ENCODE measurements at places on chromosomes 3 and 15.

DNA sequence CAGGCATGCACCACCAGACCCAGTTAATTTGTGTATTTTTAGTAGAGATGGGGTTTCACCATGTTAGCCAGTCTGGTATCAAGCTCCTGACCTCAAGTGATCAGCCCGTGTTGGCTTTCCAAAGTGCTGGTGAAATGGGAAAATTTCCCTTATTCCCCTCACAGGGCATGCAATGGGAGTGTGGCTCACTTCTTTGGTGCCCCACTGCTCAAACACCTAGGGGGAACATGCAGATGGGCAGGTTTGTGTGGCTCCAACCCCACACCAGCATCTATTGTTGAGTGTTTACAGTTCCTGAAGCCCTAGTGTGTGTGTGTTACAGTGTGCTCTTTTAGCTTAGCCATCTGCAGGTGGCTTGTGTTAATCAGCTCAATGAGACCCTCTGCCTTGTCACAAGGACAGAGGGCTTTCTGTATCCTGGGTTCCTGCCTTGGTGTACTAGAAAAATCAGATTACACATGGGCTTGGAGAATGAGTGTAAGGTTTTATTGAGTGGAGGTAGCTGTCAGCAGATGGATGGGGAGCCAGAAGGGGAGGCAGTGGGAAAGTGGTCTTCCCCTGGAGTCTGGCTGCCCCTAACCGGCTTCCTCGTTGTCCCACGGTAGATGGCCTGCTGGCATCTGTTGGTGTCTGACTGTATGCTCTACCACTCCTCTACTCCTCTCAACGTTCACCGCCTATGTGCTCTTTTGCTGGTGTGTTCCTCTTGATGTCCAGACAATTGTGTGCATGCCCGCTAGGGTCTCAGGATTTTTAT is 248.1 kb upstream of the CBLB start:
- DNase-seq = no peak

GRCh38 chr3:72789786-72790185 is 58.5 kb downstream of the SHQ1 start:
- no peak for DNase-seq

- peak; percentile 62 for DNase-seq
Observed at GRCh38 chr3:117144853-117145252, 435.3 kb downstream of the TUSC7 start.

- DNase-seq = peak; percentile 10
Observed at GRCh38 chr3:116034794-116035193, 410.5 kb downstream of the LSAMP start.

- no peak for DNase-seq
Observed at GRCh38 chr3:24372559-24373197, 122.0 kb downstream of the THRB start.

DNA sequence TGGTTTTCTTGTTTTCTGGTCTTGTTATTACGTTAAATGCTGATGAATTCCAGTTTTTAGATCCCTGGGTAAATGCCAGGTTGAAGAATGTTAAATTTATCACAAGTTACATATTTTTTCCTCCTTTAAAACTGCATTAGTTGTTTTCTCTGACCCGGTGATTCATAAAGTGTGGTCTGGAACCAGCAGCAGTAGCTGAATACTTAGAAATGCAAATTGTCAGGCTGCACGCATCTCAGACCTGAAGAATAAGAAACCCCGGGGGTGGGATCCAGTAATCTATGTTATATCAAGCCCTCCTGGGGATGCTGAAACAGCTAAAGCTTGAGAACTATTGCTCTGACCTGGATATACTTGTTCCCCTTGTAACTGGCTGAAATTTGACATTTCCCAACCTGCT is 69.1 kb downstream of the PEX5L start:
- peak; percentile 0 for DNase-seq

DNA sequence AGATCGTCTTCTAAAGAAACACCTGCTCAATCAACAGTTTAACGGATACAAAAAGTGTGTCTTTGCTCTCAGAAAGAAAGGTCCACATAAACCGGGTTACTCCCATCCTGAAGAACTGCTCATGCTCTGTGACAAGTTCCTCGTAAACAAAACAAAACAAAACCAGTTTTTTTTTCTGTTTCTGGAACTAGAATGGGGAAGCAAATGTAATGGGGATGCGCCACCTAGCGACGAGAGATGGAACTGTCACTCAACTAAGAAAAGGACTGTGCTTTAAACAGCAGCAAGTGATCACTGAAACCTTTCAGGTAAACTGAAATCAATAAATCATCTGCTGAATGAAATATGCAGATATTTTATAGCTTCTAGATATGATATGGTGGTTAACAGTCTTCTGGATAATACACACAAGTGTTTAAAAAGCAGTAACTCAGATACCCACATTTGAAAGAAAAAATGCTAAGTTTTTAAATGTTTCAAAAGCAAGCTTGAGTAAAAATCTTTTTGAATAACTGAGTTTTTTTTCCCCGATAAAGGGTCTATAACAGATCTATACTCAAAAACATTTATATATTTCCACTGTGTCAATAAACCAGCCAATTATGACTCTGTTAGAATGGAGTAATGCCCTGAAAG is 10.9 kb downstream of the TM2D3 start:
- peak; percentile 73 for DNase-seq

- DNase-seq = no peak
Observed at GRCh38 chr3:44966795-44967278, 9.1 kb downstream of the ZDHHC3 start.

GRCh38 chr15:87850916-87851315 is 405.6 kb downstream of the NTRK3 start:
- DNase-seq = no peak

DNA sequence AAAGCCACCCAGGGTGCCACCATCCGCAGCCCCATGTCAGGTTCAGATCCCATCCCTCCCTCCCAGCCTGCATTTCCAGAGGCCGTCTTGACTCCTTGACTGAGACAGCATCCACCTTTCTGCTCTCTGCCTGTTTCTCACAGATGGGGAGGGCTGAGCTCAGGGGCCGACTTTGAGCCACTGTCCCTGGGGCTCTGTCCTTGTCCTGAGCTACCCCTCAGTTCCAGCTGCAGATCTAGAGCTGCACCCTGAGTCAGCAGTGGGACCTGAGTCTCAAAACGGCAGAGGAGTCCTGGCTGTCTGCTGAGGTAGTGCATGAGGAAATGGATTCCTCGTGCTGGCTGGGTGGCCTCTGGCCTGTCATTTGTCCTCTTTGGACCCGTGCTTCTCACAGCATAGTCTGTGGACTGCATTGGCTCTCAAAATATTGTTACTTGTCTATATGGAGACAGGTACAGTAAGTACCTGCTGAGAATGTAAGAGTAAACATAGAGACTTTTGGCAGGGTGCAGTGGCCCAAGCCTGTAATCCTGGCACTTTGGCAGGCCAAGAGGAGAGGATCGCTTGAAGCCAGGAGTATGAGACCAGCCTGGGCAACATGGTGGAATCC is 22.3 kb downstream of the RPLP1 start:
- DNase-seq = peak; percentile 23

GRCh38 chr3:12963922-12964701 is 109.1 kb downstream of the IQSEC1 start:
- peak; percentile 43 for DNase-seq

DNA sequence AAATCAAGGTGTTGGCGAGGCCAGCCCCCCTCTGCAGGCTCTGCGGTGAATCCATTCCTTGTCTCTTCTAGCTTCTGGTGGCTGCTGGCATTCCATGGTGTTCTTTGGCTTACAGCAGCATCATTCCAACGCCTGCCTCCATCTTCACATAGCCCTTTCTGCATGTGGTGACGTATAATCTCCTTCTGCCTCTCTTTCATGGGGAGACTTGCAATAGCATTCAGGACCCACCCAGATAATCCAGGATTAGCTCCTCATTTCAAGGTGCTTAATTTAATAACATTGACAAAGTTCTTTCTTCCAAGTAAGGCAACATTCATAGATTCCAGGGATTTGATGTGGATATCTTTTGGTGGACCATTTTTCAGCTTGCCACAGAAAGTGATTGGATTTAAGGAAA is 35.8 kb downstream of the ISG20 start:
- no peak for DNase-seq

- DNase-seq = no peak
Observed at GRCh38 chr3:194585880-194586281, 47.3 kb downstream of the TMEM44 start.

- DNase-seq = no peak
Observed at GRCh38 chr3:18649666-18650363, 224.7 kb upstream of the SATB1 start.

DNA sequence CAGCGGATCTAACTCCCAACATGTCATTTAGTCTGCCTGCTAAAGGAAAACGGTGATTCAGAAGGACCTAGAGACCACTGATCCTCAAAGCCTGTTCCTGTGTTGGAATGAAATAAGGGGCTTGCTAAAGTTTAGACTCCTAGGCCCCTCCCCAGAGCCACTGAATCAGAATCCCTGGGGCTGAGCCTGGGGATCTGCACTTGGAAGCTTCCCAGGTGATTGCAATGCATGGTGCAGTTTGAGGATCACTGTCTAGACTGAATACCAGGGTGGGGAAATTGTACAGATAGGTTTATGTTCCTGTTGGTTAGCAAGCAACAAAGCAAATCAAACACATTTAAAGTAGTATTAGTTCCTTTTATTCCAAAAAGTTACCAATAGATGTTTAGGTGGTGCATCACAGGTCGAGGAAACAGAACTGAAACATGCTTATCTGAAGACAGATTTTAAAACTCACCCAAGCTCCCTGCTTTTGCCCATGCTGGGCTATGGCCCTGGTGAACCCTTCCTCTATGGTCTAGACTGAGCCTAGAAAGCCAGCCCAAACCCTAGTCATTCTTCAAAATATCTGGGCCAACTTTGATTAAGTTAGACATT is 29.6 kb upstream of the SPTBN5 start:
- no peak for DNase-seq

DNA sequence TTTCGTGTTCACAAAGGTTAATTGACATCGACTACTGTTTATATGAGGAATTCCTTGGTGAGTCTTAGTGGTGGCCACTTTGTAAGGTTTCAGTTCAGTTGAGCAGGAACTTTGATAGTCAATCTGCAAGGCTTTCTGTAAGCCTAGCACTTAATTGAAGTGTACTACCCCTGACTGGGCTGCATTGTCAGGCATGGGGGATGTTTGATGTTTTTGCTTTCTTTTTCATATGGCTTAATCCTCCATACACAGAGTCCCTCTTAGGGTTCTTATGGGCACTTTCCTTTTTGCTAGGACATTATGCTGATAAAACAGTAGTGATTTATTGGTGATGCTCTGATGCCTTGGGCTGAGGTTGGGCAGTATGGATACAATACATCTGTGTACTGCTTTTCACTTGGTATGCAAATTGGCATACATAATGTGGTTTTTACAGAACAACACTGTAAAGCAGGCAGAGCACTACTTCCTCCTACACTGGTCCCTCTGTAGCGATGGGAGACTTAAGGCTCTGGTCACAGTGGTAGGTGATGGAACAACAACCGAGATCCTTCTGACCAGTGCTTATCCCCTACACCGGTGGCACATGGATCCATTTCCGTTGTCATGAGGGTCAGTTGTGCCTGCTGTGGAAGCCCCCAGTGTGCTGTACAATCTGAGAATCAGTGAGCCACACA is 261.0 kb downstream of the MFSD1 start:
- DNase-seq = no peak

DNA sequence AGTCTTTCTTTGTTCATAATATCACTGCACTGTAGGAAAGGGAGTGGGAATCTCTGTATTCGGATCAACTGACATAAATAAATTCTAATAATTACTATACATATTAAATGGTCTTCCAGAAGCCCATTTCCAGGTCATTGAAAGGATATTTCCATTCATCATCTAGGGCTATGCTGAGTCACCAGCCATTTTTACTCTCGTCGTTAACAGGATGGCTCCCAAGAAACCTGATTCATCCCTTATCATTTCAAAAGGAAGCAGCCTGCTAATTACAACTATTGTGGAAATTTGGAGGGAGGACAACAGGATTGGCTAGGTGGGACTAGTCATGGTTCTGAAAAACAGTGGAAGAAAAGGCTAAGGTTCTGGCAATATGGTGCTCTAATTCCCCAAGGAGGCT is 13.6 kb downstream of the GMNC start:
- no peak for DNase-seq

DNA sequence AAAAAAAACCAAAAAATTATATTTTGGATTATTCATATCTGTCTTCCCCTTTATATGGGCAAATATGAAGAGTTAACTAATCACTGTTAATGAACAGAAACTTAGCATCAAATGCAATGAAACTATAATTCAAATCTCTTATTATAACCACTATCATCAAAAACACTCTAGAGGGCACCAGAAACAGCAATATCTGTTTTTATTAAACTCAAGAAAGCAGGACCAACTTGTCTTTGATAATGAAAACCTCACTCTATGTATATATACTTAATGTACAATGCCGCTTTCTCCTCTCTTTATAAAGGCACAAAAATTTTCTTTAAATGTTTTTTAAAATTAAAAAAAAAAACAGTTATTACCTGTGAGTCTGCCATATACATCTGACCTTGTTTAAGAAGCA is 92.7 kb downstream of the UACA start:
- DNase-seq = no peak

DNA sequence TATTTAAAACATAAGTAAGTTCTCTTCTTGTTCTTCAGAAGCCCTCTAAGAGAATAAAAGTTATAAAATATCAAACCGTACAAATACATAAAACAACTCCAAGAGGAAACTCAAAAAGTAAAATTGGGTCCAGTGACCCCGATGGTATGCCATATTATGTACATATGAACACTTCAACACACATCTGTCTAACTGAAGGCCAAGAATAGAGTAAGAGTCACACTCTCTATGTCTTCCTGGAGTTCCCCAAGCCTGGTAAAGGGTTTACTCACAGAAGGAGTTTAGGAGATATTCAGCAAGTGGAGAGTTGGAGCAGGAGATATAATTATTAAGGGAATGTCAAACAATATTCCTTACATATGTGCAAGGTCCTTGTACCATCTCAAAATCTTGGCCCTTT is 101.3 kb upstream of the EIF1B start:
- no peak for DNase-seq

DNA sequence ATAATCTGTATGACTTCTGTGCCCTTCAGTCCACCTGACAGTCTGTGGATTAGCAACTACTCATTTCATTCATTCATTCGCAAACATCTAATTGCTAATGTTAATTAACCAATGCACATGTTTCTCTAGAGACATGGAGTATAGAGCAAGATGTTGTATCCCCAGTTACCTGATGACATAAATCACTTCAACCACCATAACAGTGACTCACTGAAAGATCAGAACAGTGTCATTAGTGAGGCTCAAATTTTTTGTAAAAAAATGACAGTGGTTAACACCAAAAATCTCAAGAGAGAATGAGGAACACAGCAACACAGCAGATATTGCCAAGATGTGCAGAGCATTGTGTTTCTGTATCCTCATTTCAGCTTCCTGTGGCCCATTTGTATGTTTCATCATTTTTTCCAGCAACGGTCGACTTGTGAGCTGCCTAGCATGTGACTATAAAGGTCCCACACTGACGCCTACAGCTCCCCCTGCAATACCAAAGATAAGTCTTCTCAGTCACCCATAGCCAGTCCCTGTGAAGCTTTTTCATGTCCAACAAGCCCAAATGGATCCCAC is 3.7 kb upstream of the PLD1 start:
- no peak for DNase-seq

- no peak for DNase-seq
Observed at GRCh38 chr3:72428803-72429202, 419.4 kb downstream of the SHQ1 start.
